ENCODE measurements at places on chromosomes 12 and 14.

GRCh38 chr14:50521912-50522341 is 10.4 kb downstream of the MAP4K5 start:
- no peak for DNase-seq

DNA sequence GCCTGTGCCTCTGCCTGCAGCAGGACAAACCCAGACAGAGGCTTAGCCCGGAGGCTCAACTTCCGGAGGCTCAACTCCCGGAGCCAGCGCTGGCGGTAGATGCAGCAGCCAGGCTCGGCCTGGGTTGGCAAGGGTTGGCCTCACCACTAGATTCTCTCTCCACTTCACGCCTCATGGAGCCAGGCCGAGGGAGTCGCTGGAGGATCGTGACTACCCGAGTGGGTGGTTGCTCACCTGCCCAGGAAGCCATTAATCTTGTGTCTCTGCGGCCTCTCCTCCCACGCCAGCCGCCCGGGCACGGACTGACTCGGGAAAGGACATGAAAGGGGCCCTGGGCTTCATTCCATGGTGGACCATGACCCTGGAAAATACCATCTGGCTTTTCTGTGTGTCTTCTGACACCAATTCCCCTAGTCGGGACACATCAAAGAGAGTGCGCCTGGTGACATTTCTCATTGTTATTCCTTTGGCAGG is 20.8 kb downstream of the ESRRB start:
- DNase-seq = no peak

DNA sequence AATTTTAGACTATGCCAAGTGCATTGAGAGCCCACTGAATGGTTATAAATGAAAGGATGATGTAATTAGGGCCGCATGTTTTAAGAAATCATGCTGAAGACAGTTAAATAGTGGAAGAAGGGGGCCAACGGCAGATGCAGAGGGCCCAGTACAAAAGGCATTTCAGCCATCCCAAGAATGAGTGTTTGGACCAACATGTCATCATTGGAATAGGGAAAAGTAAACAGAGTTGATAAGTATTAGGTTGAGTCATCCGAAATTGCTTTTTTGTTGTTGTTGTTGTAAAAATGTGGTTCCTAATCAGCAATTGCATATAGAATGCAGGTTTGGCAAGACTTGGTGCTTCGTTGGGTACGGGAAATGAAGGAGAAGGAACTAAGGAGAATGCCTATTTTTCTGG is 29.5 kb downstream of the BMP4 start:
- no peak for DNase-seq

DNA sequence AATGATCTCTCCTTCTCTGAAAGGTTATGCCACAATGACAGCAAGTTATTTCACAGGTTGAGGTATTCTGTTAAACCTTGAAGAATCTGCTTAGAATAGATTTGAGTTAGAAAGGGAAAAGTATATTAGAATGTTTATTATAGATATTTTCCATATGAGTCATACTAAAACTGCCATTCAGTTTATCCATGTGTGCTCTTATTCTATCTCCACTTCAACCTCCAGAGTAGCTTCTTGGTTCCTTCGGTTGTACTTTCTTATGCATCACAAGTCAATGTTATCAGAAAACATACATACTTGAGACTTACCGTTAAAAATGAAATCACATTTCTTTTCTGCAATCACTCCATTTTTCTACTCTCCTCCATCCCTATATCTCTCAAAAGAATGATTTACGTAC is 197.7 kb downstream of the BCAT1 start:
- DNase-seq = no peak
